Frontal cortex (tissue), 4 donors: ENCODE measurements at places on chromosomes 13 and 19. TPM values are rescaled to one million over a fixed set of nuclear protein-coding genes. Genes with fewer than 3 reads are reported as not detected.

GRCh38 chr19:29549105-29550070, 23.6 kb downstream of the VSTM2B start:
- no peak for DNase-seq

DNA sequence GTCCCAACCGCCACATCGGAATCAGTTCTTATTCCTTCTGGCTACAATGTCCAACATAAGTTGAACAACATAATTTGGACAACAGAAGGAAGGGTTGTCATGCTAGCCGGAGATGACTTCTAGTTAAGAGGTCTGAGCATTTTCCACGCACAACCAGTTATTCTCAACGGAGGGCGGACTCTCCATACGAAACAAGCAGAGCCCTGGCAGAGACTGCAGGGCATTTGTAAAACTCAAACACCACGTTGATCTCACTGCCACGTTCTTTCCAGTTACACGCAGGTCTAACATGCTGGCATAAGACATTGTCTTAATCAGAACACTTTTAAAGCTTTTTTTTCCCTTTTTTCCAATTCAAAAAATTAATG, 38.3 kb upstream of the DCUN1D2 start:
- DNase-seq: no peak

DNA sequence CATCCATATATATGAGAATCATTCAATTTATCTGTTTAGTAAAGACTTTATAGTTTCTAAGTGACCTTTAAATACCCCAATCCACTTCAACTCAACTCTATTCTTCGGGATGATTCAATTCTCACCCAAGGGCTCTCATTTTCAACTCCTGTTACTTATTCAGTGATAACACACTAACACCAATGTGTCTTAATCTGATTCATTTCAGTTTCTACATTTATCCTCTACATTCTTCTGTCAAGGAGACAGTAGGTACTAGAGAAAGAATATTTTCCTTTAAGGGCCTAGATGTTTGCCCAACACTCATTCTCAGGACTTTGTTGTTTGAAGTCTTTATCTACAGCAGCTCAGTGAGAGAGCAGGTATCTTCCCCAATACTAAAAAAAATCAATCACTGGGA, 7.1 kb downstream of the ARGLU1 start:
- DNase-seq: no peak

- no peak for DNase-seq
Measured at GRCh38 chr19:38695832-38696728, 48.2 kb downstream of the CAPN12 start.

GRCh38 chr19:57786286-57786685, 16.8 kb downstream of the ZNF586 start:
- no peak for DNase-seq

DNA sequence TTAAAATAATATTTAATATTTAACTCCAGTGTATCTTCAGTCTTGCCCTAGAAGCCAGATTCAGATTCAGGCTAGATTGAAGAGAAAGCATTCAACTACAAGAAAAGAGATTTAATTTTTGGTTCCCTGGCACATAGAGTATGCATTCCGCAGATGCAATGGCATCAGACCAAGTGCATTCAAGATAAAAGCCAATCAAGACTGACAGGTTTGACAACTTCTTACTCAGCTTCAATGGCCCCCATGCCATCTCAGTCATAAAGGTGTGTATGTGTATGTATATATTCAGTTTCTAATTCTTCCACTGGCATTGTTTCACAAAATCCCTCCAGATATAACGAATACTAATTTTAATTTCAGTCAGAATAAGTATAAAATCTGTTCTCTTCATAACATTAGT, 650.8 kb upstream of the GPC6 start:
- DNase-seq: no peak

Gene APOC4
- not detected for total RNA-seq

Gene FPR3
- under 0.01 TPM for total RNA-seq

Gene IGFL3
- total RNA-seq: not detected
